Activated naive CD4-positive, alpha-beta T cell treated with anti-CD3 and anti-CD28 coated beads for 36 hours (primary cell): ENCODE measurements at places on chromosomes 6 and 20. TPM values are rescaled to one million over a fixed set of nuclear protein-coding genes. Genes with fewer than 3 reads are reported as not detected.

DNA sequence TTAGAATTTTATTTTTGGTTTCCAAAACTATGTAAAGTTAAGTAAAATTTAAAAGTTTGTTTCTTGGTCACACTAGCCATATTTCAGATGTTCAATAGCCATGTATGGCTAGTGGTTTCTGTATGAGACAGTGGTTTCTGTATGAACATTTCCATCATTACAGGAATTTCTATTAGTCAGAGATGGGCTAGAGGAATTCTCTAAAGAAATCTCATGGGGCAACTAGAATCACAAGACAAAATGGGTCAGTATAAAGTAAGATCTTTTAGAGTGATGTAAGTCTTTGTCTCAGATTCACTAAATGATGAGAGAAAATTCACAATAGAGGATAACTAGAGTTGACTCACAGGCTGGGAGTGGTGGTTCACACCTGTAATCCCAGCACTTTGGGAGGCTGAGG lies 149.0 kb downstream of the FUT9 start:
- DNase-seq: no peak

GRCh38 chr20:41956338-41957074 lies 338.3 kb upstream of the CHD6 start:
- DNase-seq: no peak

DNA sequence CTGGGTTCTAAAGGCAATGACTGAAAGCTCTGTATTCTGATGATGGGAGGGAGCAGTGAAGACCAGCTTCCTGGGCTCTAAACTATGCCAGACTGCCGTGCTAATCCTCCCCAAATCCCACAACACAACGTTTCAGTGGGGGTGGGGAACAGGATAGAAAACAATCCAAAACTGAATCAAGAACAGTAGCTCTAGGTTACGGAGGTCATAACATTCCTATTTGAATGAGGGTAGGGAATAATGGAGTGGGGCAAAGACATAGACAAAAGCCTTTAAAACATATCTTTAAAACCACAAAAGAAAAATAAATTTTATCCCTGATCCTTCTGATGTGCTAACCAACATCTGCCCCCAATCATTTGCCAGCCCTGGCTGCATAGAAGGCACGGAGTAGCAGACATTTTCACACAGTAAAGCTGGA lies 7.8 kb downstream of the USP49 start:
- DNase-seq: no peak

GRCh38 chr20:35821807-35822242 lies 50.0 kb downstream of the PHF20 start:
- DNase-seq: no peak

The SLC35D3 gene
- not detected for total RNA-seq

- DNase-seq: no peak
Observed at GRCh38 chr20:51570739-51571459, 28.4 kb upstream of the NFATC2 start.

The TRIM31 gene
- total RNA-seq: not detected

- DNase-seq: no peak
Observed at GRCh38 chr6:28377879-28378278, 21.7 kb downstream of the ZSCAN12 start.

The HDDC2 gene
- 117 TPM for total RNA-seq

DNA sequence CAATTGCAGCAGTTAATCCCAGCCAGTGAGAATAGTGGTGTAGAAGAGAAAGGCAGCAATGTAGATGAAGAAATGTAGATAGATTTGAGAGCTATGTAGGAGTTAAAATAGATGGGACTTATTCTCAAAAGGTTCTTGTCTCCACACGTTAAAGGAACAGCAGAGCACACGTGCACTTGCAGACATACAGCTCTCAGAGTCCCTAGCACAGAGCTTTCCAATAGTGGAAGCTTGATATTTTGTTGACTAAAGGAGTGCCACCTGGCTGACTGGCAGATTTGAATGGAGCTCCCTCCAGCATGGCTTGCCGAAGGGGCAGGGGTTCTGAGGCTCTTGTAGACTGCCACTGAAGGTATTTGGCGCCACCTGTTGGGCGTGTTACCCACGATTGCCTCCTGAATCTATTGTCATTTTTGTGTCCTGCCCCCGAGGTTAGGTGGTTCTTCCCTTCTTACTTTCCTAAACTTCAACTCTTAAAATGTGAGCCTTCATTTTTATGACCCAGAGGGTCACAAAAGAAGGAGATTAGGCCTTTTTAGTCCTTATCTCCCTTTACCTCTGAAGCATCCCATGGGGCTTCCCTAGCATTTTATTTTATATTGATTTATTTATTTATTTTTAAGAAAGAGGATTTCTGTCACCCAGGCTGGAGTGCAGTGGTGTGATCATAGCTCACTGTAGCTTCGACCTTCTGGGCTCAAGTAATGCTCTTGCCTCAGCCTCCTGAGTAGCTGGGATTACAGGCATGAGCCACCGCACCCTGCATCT lies 16.4 kb downstream of the BRD2 start:
- peak; percentile 97 for DNase-seq

The TP53TG5 gene
- total RNA-seq: 1.0 TPM

DNA sequence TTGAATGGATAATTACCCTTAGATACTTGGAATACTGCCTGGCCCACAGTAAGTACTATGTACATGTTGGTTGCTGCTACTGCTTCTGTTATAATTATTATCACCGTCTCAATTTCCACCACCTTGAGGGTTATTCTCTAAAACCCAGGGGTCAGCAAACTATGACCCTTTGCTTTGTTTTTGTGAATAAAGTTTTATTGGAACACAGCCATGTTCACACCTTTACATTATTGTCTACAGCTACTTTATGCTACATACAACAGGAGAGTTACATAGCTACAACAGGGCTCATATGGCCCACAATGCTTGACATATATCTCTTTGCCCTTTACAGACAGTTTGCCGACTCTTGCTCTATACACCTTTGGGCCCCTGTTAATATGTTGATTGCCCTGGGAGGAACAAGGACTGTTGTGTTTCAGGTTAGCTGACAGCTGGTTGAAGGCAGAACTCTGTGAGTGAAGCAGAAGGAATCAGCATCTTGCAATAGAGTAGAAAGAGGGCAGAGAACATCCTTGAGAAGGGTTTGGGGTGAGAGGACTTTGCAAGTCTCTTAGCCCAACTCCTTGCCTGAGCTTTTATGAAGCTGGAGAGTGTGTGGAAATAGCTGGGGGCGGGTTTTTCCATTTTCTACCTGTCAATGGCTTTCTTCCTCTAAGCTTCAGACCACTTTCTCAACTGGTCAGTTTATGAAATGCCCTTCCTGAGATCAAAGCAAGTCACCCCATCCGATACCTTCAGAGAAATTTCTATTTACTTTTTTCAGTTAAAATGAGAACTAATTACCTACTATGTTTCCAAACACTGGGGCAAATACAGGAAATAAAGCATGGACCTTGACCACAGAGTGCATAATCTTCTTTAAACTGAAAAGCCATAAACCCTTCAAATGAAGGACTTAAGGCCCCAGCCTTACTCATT lies 3.5 kb upstream of the MEP1A start:
- DNase-seq: no peak

DNA sequence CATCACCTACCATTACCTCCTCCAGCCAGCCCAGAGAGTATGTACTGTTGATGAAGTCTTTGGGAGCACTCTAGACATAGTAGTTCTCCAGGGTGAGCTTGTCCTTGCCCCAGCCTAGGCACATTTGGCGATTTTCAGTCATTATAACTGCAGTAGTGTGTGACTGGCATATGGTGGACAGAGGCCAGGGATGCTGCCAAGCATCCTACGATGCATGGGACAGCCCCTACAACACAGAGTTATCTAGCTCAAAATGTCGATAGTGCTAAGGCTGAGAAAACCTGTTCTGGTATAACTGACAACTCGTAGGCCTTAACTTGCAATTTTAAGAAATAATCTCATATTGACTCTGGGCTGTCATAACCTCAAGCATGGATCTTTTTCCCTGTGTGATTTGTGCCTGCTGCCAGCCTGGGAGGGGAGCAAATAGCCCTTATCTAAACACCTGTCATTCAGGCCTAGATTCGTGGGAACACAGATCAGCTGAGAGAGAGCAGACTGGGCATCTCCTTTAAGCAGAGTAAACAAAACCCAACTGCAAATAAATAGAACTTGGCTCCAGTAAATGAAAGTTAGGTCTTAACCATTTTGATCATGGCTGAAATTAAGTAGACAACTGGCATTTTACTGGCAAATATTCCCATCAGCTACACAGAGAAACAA lies 102.6 kb downstream of the SPTLC3 start:
- no peak for DNase-seq

GRCh38 chr6:88251301-88251700 lies 85.2 kb upstream of the CNR1 start:
- DNase-seq: no peak

The CDH4 gene
- total RNA-seq: 0.15 TPM

DNA sequence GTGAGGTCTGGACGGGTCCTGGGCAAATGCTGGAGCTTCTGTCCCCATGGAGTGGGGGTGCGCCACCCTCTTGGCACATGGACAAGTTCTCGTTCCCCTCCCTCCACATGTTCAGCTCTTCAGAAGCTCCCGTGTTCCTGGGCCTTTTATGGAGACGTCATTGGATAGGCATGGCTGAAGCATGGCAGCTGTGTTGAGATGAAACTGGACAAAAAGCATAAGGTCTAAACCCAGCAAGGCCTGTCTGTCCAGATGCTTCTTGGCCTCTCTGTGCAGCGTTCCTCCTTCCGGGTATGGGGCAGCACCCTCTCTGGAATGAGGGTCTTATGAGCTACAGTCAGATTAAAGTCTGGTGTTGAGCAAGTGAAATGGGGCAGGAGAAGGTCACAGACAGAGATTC lies 26.8 kb downstream of the TBC1D20 start:
- no peak for DNase-seq
